Adrenal gland (tissue), 19 donors: ENCODE measurements at places on chromosomes 2 and 18. TPM values are rescaled to one million over a fixed set of nuclear protein-coding genes. Genes with fewer than 3 reads are reported as not detected.

Gene CYP27A1
- 75.5 TPM for polyA plus RNA-seq

Gene CD8B2
- polyA plus RNA-seq, result not detected

Gene MAP2
- polyA plus RNA-seq, result 24.3 TPM

Gene HOXD13
- not detected for polyA plus RNA-seq

Gene ASB18
- not detected for polyA plus RNA-seq

Gene CCDC74B
- 22.5 TPM for polyA plus RNA-seq

Gene ABCG8
- polyA plus RNA-seq, result 0.08 TPM

Gene CFAP65
- polyA plus RNA-seq, result 0.05 TPM

Gene RBM43
- 5.0 TPM for polyA plus RNA-seq

DNA sequence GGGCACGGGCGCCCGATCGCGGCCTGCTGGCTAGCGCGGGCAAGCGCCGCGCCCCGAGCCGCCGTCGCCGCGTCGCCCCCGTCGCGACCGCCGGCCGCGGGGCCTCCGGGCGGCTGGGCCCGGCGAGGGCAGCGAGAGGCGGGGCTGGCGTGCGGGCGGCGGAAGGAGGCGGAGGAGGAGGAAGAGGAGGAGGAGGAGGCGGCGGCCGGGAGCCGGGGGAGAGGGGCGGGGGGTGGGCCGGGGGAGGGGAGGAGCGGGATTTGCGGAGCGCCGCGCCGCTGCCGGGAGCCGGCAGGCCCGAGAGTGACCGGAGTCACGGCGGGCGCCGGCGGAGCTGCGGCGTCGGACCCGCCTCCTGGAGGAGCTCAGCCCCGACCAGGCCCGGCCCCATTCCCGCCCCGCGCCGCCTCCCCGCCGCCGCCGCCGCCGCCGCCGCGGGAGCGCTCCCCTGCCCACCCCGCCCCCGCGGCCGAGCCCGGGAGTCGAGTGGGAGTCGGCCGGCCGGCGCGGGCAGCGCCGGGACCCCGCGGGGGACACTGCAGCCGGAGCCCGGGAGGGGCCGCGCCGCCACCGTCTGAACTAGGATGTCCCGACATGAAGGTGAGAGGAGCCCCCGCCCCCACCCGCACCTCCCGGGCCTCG is at the start of gene KCMF1:
Gene KCMF1, plus strand, starts transcription at position 294 of the 642 bp plus-strand sequence. Its CDS starts 291 bp downstream, at position 585.
- DNase-seq, result peak; percentile 75
- H3K4me1 ChIP-seq, result peaks cover 60% of the 10 kb centered on the region
- no peaks in the 10 kb centered on the region for H3K36me3 ChIP-seq
- no peaks in the 10 kb centered on the region for H3K27me3 ChIP-seq
- H3K4me3 ChIP-seq, result peak within 1 kb of the TSS; percentile 60

- H3K36me3 ChIP-seq, result no peaks in the 10 kb centered on the region
- H3K27ac ChIP-seq, result no peak overlapping the region
- H3K4me1 ChIP-seq, result no peaks in the 10 kb centered on the region
- no peaks in the 10 kb centered on the region for H3K27me3 ChIP-seq
- no peak overlapping the region for H3K4me3 ChIP-seq
- DNase-seq, result no peak
Measured at GRCh38 chr2:66748939-66749338, 314.0 kb downstream of the MEIS1 start.

GRCh38 chr18:73842795-73843394 is 304.7 kb downstream of the FBXO15 start:
- no peak overlapping the region for H3K4me3 ChIP-seq
- no peaks in the 10 kb centered on the region for H3K4me1 ChIP-seq
- H3K36me3 ChIP-seq, result no peaks in the 10 kb centered on the region
- DNase-seq, result peak; percentile 55
- peaks cover 6% of the 10 kb centered on the region for H3K27me3 ChIP-seq
- no peak overlapping the region for H3K27ac ChIP-seq

- H3K36me3 ChIP-seq, result no peaks in the 10 kb centered on the region
- H3K27me3 ChIP-seq, result peaks cover 21% of the 10 kb centered on the region
- H3K4me1 ChIP-seq, result peaks cover 6% of the 10 kb centered on the region
- H3K4me3 ChIP-seq, result peak overlapping the region; percentile 45
- peak; percentile 23 for DNase-seq
- H3K27ac ChIP-seq, result peak overlapping the region; percentile 82
Measured at GRCh38 chr2:181457741-181458425, 697 bp downstream of the ITGA4 start.

- H3K27me3 ChIP-seq, result no peaks in the 10 kb centered on the region
- no peaks in the 10 kb centered on the region for H3K36me3 ChIP-seq
- no peaks in the 10 kb centered on the region for H3K4me1 ChIP-seq
- DNase-seq, result no peak
- no peak overlapping the region for H3K27ac ChIP-seq
- no peak overlapping the region for H3K4me3 ChIP-seq
Measured at GRCh38 chr2:222623756-222624309, 32.1 kb downstream of the FARSB start.

DNA sequence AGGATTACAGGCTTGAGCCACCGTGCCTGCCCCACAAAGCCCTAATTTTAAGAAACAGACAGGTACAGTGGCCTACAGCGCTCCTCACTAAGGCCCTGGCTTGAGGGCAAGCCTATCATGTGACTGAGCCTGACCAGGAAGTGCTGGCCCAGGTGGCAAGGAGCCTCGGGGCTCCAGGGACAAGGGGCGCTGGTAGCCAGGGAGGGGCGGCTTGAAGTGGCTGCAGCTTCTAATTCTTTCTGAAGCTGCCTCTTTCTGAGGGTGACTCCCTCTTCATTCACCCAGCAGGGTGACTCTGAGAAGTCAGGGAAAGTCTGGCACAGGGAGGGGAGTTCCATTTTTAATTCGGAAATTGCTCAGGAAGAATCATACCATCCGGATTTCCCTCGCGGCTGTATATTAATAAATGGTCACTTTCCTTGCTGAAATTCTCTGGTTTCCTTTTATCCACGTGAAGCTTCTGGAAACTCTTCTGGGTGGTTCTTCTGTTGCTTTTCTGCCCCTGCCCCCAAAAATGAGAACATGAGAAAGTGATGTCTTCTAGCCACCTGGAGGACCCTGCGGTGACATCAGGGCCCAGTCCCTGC is 115.7 kb downstream of the FAM210A start:
- H3K27me3 ChIP-seq, result no peaks in the 10 kb centered on the region
- DNase-seq, result no peak
- H3K27ac ChIP-seq, result peak overlapping the region; percentile 74
- peaks cover 4% of the 10 kb centered on the region for H3K4me1 ChIP-seq
- no peak overlapping the region for H3K4me3 ChIP-seq

GRCh38 chr2:120683081-120683480 is 52.6 kb upstream of the GLI2 start:
- H3K27ac ChIP-seq, result no peak overlapping the region
- H3K27me3 ChIP-seq, result peaks cover 3% of the 10 kb centered on the region
- no peak overlapping the region for H3K4me3 ChIP-seq
- no peak for DNase-seq

- H3K4me3 ChIP-seq, result peak overlapping the region; percentile 49
- DNase-seq, result peak; percentile 57
- H3K4me1 ChIP-seq, result no peaks in the 10 kb centered on the region
Measured at GRCh38 chr2:231483398-231484329, 19.4 kb upstream of the NCL start.

DNA sequence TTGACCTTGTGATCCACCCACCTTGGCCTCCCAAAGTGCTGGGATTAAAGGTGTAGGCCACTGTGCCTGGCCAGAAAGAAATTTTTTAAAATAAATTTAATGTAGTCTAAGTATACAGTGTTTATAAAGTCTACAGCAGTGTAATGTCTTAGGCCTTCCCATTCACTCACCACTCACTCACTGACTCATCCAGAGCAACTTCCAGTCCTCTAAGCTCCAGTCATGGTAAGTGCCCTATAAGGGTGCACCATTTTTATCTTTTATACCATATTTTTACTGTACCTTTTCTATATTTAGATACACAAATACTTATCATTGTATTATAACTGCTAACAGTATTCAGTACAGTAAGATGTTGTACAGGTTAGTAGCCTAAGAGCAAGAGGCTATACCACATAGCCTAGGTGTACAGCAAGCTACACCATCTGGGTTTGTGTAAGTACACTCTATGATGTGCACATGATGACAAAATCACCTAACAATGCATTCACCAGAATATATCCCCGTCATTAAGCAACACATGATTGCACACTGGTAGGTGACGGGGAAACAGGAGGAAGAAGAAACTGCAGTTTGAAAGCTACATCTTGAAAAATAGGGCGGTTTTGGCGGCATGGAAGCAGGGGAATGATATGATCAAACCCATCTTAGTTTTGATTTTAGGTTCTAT is 105.1 kb upstream of the ITGB6 start:
- DNase-seq, result no peak
- no peak overlapping the region for H3K4me3 ChIP-seq
- no peaks in the 10 kb centered on the region for H3K36me3 ChIP-seq

DNA sequence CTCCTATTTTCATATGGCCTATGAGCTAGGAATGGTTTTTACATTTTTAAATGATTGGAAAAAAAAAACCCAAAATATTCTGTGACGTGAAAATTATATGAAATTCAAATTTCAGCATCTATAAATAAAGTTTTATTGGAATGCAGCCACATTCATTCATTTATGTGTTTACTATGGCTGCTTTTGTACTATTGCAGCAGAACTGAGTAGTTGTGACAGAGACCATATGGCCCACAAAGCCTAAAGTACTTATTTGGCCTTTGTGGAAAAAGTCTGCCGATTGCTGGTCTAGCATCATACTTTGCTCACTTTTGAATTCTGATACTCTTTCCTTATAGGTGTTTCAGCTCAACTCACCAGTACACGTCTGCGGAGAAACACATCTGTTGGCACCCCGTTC is 39.0 kb downstream of the MYO3B start:
- H3K36me3 ChIP-seq, result no peaks in the 10 kb centered on the region
- H3K4me1 ChIP-seq, result no peaks in the 10 kb centered on the region
- no peak overlapping the region for H3K4me3 ChIP-seq
- DNase-seq, result no peak
- no peak overlapping the region for H3K27ac ChIP-seq

- no peaks in the 10 kb centered on the region for H3K36me3 ChIP-seq
- H3K27ac ChIP-seq, result no peak overlapping the region
- no peak overlapping the region for H3K4me3 ChIP-seq
- no peaks in the 10 kb centered on the region for H3K4me1 ChIP-seq
Measured at GRCh38 chr2:17709897-17710296, 43.7 kb downstream of the SMC6 start.

DNA sequence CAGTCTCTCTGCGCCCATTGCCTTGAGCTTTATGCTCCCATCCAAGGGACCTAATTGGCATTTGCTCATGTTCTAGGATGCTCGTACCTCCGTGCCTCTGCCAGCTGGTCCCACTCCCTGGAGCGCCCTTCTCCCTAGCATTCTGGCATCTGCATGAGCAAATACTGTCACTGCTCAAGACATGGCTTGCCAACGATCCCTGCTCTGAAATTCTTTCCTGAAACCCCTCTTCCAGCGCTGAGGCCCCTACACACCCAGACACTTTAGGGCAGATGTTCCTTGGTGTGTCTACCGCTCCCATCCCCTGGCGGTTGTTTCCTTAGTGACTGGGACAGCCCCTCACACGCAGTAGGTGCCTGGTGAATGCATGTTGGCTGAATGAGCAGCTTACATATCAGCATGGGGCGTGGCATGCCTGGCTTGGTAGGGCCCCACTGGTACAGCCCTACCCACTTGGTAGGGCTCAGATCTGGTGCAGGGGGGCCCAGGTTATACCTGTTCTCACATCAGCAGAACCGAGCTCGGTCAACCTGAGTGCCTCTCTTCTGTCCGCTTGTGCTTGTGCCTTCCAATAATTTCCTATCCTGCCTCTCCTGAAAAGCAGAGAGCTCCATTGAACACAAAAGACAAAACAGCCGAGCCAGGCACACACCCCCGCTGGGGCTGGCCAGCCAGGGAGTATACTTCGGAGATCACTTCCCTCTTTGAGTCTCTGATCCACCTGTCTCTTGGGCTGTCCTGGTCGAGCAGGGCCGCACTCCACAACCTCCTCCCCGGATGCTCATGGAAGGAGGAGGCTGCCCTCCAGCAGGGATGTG is 59.2 kb downstream of the INHBB start:
- no peak overlapping the region for H3K4me3 ChIP-seq
- no peaks in the 10 kb centered on the region for H3K27me3 ChIP-seq
- H3K4me1 ChIP-seq, result no peaks in the 10 kb centered on the region
- H3K36me3 ChIP-seq, result no peaks in the 10 kb centered on the region

- peaks cover 5% of the 10 kb centered on the region for H3K4me1 ChIP-seq
- no peaks in the 10 kb centered on the region for H3K27me3 ChIP-seq
- no peak overlapping the region for H3K27ac ChIP-seq
Measured at GRCh38 chr2:239790313-239790712, 234.8 kb downstream of the NDUFA10 start.

GRCh38 chr2:238817382-238817781 is 30.5 kb upstream of the TWIST2 start:
- no peak for DNase-seq
- H3K4me3 ChIP-seq, result no peak overlapping the region
- H3K4me1 ChIP-seq, result no peaks in the 10 kb centered on the region
- H3K36me3 ChIP-seq, result no peaks in the 10 kb centered on the region

DNA sequence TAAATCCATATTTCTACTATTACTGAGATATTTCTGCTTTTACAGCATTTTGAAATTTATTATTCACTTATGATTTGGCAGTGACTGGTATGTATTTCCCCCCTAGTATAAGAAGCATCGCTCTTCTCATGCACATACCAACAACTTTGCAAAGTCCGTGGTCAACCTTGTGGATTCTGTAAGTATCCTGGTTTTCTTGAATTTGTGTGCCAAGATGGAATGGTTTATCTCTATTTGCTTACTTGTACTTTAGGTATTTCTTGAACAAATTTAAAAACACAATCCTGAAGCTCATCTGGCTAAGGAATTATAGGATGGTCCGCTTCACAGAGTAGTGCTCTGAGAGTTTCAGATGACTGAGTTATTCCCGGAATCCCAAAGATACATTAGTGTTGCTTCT is 85.0 kb upstream of the FAM237A start:
- no peak overlapping the region for H3K4me3 ChIP-seq
- no peak for DNase-seq
- H3K27me3 ChIP-seq, result no peaks in the 10 kb centered on the region
- H3K36me3 ChIP-seq, result no peaks in the 10 kb centered on the region
- no peaks in the 10 kb centered on the region for H3K4me1 ChIP-seq

- peak overlapping the region; percentile 3 for H3K27ac ChIP-seq
- no peaks in the 10 kb centered on the region for H3K27me3 ChIP-seq
- H3K4me1 ChIP-seq, result peaks cover 20% of the 10 kb centered on the region
- H3K36me3 ChIP-seq, result no peaks in the 10 kb centered on the region
- no peak overlapping the region for H3K4me3 ChIP-seq
Measured at GRCh38 chr18:62434798-62435197, 88.0 kb upstream of the ZCCHC2 start.

DNA sequence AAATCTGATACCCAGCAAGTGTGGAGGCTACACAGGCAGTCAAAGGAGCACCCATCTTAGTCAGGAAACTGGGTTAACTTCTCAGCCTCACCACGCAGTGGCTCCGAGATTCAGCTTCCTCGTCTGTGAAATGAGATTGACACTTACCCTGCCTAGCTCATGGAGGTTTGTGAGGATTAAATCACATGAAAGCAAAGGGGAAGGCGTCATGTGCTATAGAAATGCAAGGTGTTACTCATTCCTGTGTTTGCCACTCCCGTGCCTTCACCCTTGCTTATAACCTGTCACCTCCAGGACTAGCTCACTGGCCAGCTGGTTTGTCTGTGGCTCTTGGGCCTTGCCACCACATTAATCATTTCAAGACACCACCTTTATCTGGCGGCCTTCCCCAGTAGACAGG is 118.9 kb upstream of the FOSL2 start:
- no peaks in the 10 kb centered on the region for H3K4me1 ChIP-seq
- H3K27me3 ChIP-seq, result no peaks in the 10 kb centered on the region
- H3K4me3 ChIP-seq, result no peak overlapping the region
- H3K36me3 ChIP-seq, result no peaks in the 10 kb centered on the region
- H3K27ac ChIP-seq, result no peak overlapping the region

GRCh38 chr2:184316921-184317320 is 281.4 kb upstream of the ZNF804A start:
- no peak overlapping the region for H3K27ac ChIP-seq
- H3K4me3 ChIP-seq, result no peak overlapping the region
- DNase-seq, result no peak
- H3K36me3 ChIP-seq, result no peaks in the 10 kb centered on the region
- H3K27me3 ChIP-seq, result no peaks in the 10 kb centered on the region
- no peaks in the 10 kb centered on the region for H3K4me1 ChIP-seq
